ENCODE measurements at places on chromosomes 4 and X.

GRCh38 chr4:68883870-68884269 lies 67.7 kb downstream of the UGT2A3 start:
- DNase-seq = no peak

DNA sequence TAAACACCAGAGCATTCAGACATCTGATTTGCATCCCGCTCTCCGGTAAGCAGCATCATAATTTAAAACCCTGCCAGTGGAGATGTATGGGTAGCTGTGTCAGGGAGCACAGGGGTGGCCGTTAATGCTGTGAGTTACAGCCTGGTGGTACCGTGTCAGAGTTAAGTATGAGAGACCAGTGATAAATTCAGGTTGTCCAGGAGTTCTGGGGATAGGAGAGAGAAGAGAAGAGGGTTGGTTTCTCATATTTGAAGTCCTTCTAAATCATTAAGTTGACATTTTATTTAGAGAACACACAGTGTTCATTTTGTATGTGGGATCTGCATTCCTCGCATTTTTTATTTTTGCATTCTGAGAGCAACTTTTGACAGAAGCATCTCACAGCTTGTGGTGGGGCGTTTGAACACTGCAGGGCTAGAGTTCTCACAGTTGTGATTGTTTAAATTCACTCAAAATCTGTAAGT lies 157.6 kb downstream of the DCLK2 start:
- no peak for DNase-seq

DNA sequence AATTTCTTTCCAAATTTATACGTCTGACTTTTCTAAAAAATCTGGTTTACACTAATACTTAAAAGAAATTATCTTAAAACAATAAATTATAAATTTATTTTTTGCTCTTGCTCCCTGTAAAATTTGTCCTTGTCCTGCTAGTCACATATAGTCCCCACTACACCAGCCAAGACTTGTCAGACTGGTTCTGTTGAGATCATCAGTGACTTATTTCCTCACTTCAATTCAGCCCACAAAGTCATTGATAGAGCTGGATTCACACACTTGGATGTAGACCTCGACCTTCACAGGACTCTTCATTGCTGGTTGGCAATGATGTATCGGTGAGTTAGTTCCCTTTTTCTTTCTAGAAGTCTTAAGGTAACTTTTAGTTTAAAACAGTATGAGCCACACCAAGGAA lies at the start of gene TMPRSS11E:
Gene TMPRSS11E, plus strand, starts transcription at position 263 of the 400 bp plus-strand sequence. Its CDS starts 50 bp downstream, at position 313.
- no peak for DNase-seq

GRCh38 chr4:111788099-111788498 lies 357.2 kb upstream of the FAM241A start:
- DNase-seq = no peak

DNA sequence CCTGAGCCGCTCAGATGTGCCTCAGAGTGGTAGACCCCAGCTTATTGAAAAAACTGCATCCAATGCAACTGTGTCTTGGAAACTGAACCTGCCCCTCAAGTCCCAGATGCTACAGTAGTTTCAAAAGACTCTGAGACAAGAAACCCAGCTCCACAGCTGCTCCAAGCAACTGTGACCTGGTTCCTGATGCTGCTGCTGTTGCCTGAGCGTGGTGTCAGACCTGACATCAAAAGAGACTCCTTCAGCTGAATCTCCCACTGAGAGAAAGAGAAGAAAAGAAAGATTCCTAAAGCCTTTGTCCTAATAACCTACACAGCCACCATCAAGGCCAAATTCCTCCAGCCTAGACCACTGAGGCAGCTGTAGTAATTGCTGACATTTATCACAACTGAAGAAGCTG lies 630.1 kb downstream of the STIM2 start:
- no peak for DNase-seq

GRCh38 chr4:25320336-25320735 lies 7.8 kb downstream of the ZCCHC4 start:
- DNase-seq = no peak

DNA sequence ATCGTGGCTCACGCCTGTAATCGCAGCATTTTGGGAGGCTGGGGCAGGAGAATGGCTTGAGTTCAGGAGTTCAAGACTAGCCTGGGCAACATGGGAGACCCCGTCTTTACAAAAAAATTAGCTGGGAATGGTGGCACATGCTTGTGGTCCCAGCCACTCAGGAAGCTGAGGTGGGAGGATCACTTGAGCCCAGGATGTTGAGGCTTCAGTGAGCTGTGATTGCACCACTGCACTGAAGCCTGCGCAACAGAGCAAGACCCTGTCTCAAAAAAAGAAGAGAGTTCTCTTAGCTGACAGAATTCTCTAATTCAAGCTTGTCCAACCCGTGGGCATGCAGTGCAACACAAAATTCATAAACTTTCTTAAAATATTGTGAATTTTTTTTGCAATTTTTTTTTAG lies 95.6 kb upstream of the CBR4 start:
- no peak for DNase-seq

DNA sequence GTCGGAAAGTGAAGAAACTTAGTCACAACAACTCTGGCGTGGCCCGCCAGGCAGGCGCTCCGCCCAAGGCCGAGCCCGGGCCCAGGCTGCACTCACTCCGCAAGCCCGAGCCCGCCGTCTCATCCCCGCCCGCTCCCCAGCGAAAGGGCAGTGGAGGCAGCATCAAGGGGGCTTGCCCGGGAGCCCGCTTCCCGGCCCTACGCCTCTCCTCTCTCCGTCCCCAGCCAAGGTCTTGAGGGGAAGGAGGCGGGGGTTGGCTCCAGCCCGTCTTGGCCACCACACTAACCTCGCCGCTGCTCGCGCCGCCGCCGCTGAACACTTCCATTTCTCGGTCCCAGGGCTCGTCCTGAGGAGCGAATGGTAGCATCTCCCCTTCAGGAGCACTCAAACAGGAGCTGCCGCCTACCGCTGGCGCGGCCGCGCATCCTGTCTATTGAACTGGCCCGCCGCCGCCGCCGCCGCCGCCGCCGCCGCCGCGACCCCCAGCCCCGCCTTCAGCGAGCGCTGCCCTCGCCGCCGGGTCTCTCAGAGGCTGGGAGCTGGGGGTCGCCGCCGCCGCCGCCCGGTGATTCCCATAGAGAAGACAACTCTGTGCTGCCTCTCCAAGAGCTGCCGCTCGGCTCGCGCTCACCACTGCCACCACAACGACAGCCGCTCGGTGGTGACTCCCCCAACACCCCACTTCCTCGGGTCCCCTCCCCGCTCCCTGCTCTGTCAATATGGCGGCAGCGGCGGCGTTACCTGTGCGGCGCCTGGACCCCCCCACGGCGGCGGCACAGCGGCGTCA lies at the start of gene RPS6KA6:
Gene RPS6KA6, minus strand, starts transcription at position 667 of the 787 bp plus-strand sequence. Its CDS starts 300 bp downstream, at position 367.
- no peak for DNase-seq

- DNase-seq = no peak
These were observed 1756.9 kb upstream of the TENM3 start for GRCh38 chr4:180486342-180486741.

DNA sequence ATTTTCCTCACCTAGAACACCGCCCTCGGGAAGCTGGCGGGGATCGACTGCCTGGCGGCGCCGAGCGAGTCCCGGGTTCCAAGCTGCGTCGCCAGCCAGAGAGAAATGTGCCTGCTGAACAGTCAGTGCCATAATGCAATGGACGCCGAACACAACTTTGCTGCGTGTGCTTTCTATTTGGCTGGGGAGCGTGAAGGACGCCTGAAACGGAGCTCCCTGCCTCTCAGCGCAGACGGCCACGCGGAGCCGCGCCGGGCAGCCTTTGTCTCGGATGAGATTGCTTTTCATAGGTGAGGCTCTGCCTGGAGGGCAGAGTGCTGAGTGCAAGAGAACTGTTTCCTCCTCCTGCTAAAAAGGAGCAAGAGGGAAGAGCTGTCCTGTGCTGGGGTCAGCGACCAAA lies 107.7 kb upstream of the BCOR start:
- no peak for DNase-seq

GRCh38 chrX:68915778-68916177 lies 87.0 kb downstream of the EFNB1 start:
- no peak for DNase-seq
